ENCODE measurements at places on chromosomes 1 and 21.
A peak's percentile ranks its signal among the peaks of the same experiment; 100 is the strongest.

- DNase-seq = no peak
These were observed 179.1 kb downstream of the FASLG start for GRCh38 chr1:172837816-172838679.

DNA sequence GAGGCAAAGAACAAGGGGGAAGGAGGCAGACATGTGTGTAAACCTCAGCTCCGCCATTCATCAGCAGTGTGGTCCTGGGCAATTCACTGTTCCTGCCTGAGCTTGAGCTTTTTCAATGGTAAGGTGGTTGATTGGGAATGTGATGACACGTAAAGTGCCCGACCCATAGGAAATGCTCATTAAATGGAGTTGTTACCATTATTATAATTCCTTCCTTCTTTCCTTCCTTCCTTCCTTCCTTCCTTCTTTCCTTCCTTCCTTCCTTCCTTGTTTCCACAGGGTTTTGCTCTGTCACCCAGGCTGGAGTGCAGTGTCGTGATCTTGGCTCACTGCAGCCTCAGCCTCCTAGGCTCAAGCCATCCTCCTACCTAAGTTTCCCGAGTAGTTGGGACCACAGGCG, 4.3 kb downstream of the GPR37L1 start:
- DNase-seq = no peak

- DNase-seq = no peak
These were observed 44.7 kb downstream of the SLC44A3 start for GRCh38 chr1:94864821-94865220.

GRCh38 chr1:74502432-74502831, 10.0 kb downstream of the LRRC53 start:
- DNase-seq = no peak

GRCh38 chr1:45883658-45884057, 80.2 kb downstream of the MAST2 start:
- DNase-seq = no peak

GRCh38 chr1:57088653-57089052, 122.8 kb upstream of the C8B start:
- DNase-seq = no peak

DNA sequence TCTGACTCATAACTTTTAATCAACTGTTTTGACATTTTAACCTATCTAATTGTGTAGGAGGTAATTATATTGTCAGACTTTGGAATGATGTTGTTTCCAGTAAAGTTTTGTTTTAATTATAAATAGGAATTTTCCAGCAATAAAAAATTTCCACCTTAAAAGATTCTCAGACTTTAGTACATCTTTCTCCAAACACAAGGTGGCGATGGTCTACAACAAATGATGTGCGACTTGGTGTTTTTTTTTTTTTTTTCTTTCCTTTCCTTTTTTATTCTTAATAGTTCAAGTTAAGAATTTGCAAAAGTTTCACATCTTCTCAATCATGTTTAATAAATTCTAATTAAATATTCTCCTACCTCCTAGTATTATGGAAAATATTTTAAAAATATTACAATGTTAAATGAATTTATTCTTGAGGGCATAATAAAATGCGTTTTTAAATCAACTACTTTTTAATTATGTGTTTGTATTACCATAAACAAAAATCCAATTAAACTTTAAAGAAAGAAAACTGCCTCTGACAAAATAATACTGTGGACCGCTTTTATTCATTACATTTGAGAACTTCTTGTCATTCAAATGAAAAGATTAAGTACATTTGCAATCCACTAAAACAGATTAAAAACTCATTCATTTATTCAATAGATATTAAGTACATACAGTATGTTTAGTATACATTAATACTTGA, 4.4 kb upstream of the ADAMTS1 start:
- peak; percentile 46 for DNase-seq

GRCh38 chr1:162016631-162017030, 7.0 kb downstream of the OLFML2B start:
- no peak for DNase-seq
